ENCODE measurements at places on chromosomes 6 and 20.

DNA sequence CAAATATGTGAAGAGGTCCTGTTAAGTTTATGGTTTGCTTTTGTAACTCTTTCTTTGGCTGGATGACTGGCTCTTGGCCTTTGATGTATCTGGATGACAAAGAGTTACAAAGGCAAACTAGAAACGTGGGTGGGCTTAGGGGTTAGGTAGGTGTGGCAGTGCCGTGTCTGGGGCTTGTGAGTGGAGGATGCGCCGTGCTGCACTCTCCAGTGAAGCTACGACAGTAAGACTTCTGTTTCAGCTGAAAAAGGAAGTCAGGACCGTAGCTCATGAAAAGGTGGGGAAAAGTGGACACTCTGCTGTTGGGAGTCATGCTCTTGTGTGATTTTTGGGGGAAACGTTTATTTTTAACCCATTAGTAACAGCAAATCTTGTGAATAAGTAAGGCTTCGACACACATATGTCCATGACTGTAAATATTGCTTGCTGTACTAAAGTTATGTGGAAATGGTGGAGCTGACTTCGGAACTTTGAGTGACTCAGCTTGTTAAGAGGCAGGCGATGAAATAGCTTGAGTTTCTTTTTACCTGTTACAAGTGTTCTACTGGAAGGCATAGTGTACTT lies 45.6 kb downstream of the DUSP22 start:
- peak; percentile 33 for DNase-seq

DNA sequence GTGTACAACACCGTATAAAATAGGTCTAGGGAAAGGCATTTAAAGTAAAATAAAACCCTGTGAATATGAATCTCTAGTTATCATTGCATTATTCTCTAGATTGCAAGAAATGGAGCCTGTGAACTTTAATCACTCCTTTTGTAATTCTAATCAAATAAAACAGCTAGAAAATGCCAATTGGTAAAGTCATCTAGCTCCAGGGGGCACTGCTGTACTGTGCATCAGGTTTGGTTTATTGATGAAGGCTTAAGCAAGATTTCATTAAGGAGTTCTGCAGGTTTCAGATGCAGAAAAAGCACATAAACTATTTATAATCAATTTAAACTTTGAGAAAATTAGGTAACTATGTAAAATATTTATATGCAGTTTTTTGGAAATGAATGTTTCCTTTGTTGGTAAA lies 645.0 kb downstream of the PHF3 start:
- no peak for DNase-seq

DNA sequence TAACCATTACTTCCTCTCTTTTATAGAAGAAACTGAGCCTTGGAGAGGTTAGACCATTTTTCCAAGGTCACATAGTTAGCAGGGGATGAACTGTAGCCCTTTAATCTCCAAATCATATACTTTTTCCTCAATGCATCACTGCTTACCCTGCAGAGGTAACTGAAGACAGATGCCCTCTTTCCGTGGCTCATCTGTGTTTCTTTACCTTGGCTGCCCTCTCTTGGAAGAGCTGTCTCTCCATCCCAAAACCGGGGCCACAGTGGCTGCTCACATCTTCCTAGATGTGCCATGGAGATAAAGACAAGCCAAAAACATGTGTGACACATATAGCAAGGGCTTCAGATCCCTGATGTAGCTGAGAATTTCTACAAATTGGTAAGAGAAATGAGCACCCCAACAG lies 581 bp upstream of the ALDH8A1 start:
- no peak for DNase-seq

DNA sequence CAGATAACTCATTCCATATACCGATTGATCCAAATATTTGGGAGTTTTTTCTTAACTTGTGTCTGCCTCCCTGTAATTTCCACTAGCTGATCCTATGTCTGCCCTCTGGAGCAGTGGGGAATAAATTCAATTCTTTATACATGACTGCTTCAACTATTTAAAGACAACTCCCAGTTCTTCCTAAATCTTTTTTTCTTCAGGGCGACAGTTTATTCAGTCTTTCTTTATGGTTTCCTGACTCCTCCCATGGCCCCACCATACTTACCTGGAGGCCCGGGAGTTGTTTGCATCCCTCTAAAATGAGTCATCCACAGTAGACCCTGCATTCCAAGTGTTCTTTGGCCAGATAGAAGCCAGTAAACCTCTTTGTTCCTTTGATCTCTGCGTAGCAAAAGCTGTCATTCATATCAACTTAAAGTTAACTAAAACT lies 73.6 kb downstream of the LCA5 start:
- no peak for DNase-seq

GRCh38 chr6:100344321-100344720 lies 120.4 kb downstream of the SIM1 start:
- DNase-seq = no peak

DNA sequence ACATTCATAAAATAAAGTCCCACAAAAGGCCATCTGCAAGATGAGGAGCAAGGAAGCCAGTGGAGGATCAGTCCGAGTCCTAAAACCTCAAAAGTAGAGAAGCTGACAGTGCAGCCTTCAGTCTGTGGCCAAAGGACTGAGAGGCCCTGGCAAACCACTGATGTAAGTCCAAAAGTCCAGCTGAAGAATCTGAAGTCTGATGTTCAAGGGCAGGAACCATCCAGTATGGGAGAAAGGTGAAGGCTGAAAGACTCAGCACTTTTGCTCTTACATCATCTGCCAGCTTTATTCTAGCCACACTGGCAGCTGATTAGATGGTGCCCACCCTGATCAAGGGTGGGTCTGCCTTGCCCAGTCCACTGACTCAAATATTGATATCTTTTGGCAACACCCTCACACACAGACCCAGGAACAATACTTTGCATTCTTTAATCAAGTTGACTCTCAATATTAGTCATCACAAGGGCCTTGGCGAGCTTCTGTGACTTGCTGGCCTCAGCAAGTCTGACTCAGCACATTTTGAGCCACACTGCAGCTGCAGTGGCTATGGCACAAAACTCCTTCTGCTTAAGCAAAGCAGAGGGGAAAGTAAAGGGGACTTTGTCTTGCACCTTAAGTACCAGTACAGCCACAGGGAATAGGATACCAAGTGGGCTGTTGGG lies 1370.3 kb upstream of the CITED2 start:
- no peak for DNase-seq

- no peak for DNase-seq
Observed at GRCh38 chr6:26199057-26199772, 112.0 kb downstream of the HFE start.

DNA sequence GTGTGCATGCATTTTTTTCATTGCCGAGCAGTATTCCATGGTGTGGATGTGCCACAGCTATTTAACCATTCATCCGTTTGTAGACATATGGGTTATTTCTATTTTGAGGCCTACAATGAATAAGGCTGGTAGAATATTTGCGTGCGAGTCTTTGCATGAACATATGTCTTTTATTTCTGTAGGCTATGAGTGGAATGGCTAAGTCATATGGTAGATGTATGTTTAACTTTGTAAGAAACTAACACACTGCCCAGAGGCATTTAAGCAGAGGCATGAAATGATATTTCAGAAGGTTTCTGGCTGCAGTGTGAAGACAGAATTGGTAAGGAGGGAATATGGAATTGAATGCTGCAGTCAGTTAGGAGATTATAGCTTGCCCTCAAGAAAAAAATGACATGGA lies 457.4 kb upstream of the CDH4 start:
- no peak for DNase-seq

DNA sequence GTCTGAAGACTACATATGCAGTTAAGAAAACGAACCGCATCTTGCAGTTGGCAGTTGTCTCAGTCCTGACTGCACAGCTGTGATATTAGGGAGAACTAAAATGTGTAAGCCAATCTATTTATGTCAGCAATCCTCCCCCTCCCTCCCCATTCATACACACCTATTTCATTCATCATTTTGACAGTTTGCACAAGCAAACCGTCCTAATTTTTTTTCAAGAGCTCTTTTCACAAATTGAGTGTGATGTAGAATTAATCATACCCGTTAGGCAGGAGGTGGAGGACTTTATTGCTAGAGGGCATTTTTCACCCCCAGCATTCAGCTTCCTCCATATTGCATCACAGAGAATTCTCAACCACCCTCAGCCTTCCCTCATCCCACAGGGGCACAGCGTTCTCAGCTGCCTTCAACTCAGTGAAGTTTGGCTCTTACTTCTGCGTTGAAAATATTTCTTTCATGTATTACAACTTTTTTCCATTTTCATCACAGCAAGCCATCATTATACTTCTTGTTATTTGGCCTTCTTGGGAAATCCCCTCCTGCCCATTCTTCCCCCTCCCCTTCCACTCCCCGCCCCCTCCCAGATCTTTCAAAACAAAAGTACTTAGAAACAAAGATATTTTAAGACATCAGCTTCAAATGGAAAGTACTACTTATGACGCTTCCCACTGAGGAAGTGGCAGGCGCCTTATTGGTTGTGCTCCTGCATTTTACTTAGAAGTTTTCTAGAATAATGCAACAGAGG lies 37.5 kb downstream of the NOX3 start:
- peak; percentile 42 for DNase-seq

DNA sequence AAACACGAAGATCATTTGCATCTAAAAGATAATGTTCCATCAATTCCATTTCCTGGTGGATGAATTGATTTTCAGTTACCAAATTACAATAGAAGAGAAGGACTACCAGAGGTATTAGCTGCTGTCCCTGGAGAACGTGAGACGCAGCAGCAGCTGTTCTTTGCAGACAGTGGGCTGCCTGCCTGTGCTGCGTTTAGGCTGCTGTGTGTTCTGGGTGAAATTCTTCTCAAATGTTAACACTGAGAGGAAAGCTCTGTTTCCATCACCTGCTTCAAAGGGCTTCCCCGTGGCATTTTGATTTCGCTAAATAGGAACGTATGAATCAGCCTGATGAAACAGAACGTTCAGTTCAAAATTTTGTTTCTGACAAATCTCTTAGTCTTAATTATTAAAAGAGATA lies 362.2 kb downstream of the C6orf118 start:
- DNase-seq = no peak

GRCh38 chr20:4344670-4345069 lies 329.3 kb upstream of the RNF24 start:
- DNase-seq = no peak

DNA sequence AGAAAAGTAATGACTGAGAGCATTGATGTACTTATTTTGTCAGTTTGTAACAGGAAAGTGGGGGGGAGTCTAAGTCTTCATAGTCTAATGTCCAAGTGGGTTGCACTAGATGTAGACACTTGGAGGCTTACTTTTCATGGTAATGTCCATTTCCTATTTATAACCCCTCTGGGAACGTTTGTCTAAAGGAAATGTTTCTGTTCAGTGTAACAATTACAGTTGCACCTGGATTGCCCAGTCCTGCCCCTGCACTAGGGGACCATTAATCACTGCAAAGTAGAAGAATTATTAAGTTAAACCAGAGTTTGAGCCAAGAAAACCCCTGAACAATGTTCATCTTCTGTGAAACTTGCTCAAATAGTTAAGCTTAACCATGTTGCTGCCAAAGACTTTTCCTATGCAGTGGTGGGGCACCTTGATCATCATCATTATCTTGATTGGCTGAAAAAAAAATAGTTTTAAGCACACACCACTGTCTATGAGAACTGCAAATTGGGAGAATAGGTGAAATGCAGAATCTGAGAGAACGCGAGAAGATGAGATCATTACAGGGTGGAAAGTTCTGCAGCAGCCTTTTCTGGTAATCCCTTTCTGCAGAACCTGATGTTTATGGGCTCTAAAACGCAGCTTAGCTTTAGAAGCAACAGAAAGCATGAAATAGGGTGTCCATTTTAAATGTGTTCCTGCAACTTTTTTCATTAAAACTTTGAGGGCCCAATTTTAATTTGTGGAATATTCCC lies 106.0 kb downstream of the ZNF217 start:
- DNase-seq = no peak

DNA sequence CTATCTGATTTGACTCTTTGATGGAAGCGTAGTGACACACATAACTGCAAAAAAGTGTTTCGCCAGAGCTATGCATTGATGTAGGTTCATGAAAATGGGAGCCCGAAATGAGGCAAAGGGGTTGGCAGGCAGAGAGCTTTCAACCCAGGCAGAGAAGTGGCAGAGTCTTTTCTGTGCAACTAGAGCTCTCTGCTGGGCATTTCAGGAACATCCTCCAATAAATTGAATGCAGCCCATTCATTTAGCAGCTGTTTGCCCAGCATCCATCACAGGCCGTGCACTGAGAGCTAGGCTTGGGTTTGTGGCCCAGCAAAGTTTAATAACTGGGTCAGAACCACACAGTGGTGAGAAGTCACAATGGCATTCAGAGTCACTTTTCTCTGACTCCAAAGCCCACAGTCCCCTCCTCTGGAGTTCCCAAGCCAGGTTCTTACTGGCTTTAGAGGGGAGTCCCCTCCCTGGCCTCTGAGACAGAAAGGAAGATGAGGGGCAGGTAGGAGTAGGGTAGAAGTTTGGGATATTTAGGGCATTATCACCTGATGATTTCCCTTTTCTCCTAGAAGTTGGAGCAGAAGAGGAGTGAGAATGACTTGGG lies 31.8 kb upstream of the ELMO2 start:
- peak; percentile 3 for DNase-seq

- DNase-seq = no peak
Observed at GRCh38 chr6:141242957-141243356, 889.8 kb upstream of the GJE1 start.

GRCh38 chr6:47207261-47207660 lies 102.4 kb downstream of the TNFRSF21 start:
- no peak for DNase-seq

DNA sequence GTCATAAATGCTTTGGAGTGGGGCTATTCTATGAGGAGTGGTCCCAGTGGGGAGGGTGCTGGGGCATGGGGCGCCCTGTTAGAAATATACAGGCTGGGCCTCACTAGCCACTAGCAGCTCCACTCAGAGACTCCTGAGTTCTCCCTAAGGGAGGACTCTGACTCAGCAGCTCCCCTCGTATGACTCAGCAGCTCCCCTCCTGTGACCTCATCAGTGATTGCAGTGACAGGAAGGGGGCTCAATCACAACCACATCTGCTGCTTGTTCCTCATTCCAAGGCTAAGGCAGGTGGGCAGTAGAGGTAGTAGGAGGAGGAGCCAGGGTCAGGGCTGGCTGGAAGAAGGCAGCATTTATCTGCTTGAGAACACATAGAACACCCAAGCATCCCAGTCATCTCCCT lies 73.7 kb downstream of the PRND start:
- DNase-seq = peak; percentile 22

GRCh38 chr6:39530201-39530759 lies 194.9 kb downstream of the KIF6 start:
- DNase-seq = no peak

DNA sequence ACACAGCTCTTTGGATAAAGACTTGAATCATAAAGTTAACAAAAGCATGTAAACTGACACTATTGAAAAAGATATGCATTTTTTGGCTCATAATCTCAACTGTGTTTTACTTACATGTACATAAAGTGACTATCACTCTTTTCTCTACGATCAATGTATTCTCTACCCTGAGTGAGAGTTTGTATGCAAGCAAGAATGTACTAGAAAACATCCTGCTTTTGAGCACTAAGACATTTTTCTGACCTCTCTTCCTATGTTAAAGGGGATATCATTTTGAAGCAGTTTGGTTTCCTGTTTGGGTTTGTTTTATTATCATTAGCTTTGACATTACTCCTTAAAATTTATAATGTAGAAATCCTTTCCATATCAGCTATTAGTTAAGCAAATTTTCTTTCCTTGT lies 910.8 kb downstream of the C6orf118 start:
- no peak for DNase-seq

- no peak for DNase-seq
Observed at GRCh38 chr20:40309731-40310130, 379.3 kb downstream of the MAFB start.
